Retina (tissue), 1 donor: ENCODE measurements at places on chromosomes 12 and 14.

DNA sequence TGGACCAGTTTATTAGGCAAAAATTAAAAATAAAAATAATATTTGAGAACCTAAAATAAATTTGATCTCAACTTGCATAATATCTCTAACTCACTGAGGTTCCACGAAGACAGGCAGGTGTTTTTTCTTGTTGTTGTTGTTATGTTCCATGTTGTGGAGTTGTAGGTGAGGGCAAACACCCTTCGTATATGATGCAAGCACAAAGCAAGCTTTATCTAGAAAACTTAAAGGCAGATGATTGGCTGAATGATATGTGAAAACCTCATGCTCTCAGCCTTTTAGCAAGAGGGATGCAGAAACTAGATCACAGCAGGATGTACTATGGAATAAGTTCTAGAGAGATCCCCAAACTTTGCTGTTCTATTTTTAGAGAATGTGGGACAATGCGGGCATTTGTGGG, 502.7 kb downstream of the ETNK1 start:
- DNase-seq: no peak

DNA sequence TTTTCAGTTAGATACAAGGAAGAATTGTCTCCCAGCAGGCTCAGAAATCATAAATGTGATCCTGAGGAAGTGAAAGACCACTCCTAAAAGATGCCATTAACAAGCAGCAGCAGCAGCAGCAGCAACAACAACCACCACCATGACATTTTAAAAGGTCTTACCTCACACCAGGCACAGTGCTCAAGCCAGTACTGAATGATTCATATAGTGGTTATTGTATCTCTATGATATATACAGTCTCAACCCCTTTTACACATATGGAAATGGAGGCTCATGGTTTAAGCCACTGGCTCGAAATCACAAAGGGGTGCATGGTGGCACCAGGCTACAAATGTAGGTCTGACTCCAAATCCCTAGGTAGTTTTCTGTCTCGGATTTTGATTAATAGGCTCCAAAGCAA, 126.9 kb downstream of the KTN1 start:
- no peak for DNase-seq

- DNase-seq: no peak
These were observed 223.0 kb downstream of the APAF1 start for GRCh38 chr12:98868076-98868475.

GRCh38 chr12:3381059-3382047, 109.7 kb upstream of the PRMT8 start:
- no peak for DNase-seq

DNA sequence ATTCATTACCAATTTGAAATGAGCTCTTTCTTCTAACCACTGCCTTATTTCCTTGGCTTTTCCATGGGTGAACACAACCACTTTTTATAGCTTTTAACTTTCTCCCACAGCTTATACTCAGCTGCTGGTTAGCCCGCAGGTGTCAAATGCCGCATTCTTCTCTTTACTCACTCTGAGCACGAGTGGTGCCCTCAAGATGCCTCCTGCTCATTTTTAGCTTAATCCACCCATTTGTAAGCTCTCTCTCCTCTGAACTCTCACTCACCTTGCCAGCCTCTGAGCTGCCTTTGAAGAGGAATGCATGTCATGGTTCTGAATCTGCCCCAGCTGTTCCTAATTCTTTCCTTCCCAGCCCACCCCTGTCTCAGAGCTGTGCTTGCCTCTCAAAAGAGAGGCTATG, 449.4 kb upstream of the PRICKLE1 start:
- no peak for DNase-seq

GRCh38 chr14:29858299-29858698, 69.3 kb downstream of the PRKD1 start:
- DNase-seq: no peak

- peak; percentile 90 for DNase-seq
These were observed 458 bp downstream of the SSPN start for GRCh38 chr12:26195641-26196420.

DNA sequence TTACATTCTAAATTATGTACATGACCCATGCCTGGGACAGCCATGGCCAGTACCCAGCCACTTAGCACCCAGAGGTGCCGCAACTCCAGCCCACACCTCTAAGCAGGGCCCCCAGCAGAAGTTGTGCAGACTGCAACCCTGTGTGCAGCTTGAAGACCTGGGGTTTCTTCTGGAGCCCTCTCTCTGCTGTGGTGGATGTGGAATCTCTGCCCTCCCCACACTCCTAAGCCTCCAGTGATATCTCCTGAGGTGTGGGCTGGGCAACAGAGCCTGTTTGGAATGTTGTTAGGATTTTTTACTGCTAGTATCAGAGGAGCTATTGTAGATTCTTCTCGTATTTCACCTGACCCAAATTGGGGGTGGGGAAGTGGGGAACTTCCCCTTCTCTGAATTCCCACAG, 59.4 kb upstream of the TUNAR start:
- DNase-seq: no peak
